Lung microvascular endothelial cell (primary cell): ENCODE measurements at places on chromosomes 3 and 15. TPM values are rescaled to one million over a fixed set of nuclear protein-coding genes. Genes with fewer than 3 reads are reported as not detected.

The ISG20 gene
- total RNA-seq = 13.5 and 54.4 TPM in 2 replicates

- no peak for DNase-seq
Measured at GRCh38 chr15:59294574-59295260, 78.0 kb downstream of the MYO1E start.

GRCh38 chr3:111588527-111588926 is 6.6 kb downstream of the ZBED2 start:
- no peak for DNase-seq

The BUB1B gene
- 3.0 and 10.5 TPM in 2 replicates for total RNA-seq

The ZNF280D gene
- 13.5 and 21.0 TPM in 2 replicates for total RNA-seq

- peak; percentile 31 for DNase-seq
Measured at GRCh38 chr15:89768071-89768500, 8.0 kb upstream of the MESP2 start.

DNA sequence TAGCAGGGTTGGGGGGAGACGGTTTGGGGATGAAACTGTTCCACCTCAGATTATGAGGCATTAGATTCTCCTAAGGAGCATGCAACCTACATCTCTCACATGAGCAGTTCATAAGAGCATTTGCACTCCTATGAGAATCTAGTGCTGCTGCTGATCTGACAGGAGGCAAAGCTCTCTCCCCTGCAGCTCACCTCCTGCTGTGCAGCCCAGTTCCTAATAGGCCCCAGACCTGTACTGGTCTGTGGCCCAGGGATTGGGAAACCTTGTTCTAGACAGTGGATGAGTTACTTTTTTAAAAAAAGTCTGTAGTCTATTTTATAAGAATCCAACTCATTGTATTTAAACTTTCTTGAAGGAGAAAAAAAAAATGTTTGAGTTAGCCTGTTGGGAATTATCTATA is 100.0 kb downstream of the HHLA2 start:
- no peak for DNase-seq

The EIF2A gene
- 117 and 221 TPM in 2 replicates for total RNA-seq

DNA sequence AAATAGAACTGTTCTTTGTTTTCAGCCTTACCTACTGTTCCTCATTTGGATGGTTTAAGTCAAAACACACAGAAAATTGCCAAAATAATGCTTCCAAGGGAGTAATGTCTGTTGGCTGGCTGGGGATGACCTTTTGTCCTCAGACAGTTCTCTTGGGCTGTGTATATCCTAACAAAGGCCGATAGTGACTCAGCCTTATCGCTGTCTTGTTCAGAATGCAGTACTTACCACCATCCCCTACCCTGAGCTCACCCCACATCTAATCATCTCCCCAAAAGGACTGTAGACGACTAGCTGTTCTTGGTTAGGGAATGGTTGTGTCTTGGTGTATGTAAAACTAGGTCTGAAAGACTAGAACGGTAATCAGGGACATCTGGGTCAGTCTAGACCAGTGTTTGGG is 35.0 kb downstream of the RAB11A start:
- peak; percentile 15 for DNase-seq

DNA sequence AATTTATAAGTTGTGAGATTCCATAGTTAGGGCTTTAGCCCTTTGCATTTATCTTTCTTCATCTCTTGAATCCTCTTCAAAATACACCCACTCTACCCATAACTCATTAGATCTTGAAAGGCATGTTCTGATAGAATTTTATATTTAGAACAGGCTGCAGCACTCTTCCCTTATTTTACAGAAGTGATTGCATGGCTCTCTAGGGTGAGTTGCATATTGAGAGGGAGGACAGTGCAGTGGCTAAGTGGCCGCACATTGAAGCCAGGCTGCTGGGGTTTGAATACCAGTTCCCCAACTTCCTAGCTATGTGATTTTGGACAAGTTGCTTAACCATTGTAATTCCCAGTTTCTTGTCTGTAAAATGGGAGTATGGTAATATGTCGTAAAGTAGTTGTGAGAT is 2.5 kb downstream of the CD86 start:
- DNase-seq = no peak

GRCh38 chr3:126474498-126475412 is 936 bp downstream of the ZXDC start:
- peak; percentile 52 for DNase-seq

- DNase-seq = no peak
Measured at GRCh38 chr3:12232785-12233300, 56.0 kb upstream of the PPARG start.

GRCh38 chr3:105362021-105362665 is 4.6 kb upstream of the ALCAM start:
- DNase-seq = peak; percentile 81

DNA sequence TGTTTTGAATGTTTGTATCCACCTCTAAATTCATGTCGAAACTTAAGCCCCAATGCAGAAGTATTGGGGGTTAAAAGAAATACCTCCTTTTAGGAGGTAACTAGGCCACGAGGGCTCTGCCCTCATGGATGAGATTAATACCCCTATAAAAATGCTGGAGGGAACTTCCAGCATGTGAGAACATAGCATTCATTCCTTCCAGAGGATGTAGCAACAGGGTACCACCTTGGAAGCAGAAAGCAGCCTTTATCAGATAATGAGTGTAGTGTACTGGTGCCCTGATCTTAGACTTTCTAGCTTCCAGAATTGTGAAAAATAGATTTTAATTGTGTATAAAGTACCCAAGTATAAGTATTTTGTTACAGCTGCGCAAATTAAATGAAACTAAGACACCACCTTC is 353.4 kb upstream of the MANF start:
- no peak for DNase-seq

GRCh38 chr3:170220871-170221270 is 1.4 kb upstream of the PRKCI start:
- DNase-seq = no peak

The HYKK gene
- 0.60 and 1.1 TPM in 2 replicates for total RNA-seq

DNA sequence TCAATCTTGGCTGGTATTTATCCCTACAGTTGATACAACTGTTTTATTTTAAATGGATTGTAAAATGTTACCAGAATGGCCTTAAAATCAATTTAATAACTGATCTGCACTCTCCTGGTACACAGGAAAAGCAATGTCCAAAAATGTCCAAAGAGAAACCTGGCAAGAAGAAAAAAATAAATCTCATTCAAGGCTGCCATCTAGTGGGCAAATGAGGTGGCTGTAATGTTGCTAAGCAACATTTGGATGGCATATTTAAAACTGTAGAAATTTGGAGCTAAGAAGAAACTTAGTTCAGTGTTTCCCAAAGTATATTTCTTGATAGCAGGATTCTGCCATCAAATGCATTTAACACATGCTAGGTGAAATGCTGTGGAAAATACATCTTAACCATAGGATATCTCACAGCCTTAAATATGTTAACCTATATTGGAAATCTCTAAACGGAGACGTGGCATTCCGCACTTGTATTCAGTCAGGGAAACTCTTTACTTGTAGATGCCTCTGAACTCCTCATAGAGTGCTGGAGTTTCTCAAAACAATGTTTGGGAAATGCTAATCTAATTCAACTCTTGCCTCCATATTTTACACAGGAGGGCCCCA is 216.8 kb downstream of the ERC2 start:
- DNase-seq = peak; percentile 73

DNA sequence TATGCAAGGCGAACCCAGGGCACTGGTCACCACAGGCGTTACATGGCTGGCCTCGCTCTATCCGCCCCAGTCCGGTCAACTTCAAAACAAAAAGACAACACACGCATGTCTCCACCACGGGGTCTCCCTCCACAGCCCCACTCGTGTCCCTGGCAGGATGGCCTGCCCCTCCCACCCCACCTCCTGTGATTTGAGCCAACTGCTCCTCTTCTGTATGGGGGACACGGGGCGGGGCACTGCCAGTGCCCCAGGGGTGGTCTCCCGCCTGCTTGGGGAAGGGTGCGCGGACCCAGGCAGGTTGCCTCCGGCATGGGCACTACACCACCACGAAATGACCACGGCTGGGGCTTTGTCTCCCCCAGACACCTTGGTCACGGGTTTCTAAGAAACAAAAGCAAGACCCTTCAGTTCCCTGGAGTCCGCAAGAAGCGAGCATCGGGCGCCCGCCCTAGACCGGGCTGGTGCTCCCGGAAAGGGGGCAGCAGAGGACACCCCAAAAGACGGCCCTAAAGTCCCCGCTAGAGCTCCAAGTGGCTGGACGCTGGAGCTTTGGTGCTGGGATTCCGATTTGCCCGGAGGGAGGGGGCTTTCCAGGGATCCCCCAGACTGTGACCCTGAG is 219.3 kb upstream of the PRICKLE2 start:
- DNase-seq = no peak

The PLSCR5 gene
- total RNA-seq = not detected in 2 replicates

- no peak for DNase-seq
Measured at GRCh38 chr3:12643724-12644123, 20.2 kb downstream of the RAF1 start.

The PIGB gene
- total RNA-seq = 6.5 and 7.6 TPM in 2 replicates

GRCh38 chr3:111882799-111883198 is 23.7 kb downstream of the PHLDB2 start:
- no peak for DNase-seq

GRCh38 chr3:6962801-6963200 is 101.9 kb downstream of the GRM7 start:
- no peak for DNase-seq

- DNase-seq = no peak
Measured at GRCh38 chr3:196726788-196727675, 12.6 kb upstream of the PAK2 start.
